Activated naive CD4-positive, alpha-beta T cell treated with anti-CD3 and anti-CD28 coated beads, Interleukin-2, amount 10 ng/mL, durations not matched to agents 7 days and 5 days (primary cell): ENCODE measurements at places on chromosomes 16 and 17.
A peak's percentile ranks its signal among the peaks of the same experiment; 100 is the strongest.

GRCh38 chr17:66509926-66510325 lies 207.5 kb downstream of the PRKCA start:
- DNase-seq: no peak
- peak overlapping the region; percentile 41 for H3K4me3 ChIP-seq
- H3K36me3 ChIP-seq: peaks cover 48% of the 10 kb centered on the region
- H3K27ac ChIP-seq: peak overlapping the region; percentile 89

DNA sequence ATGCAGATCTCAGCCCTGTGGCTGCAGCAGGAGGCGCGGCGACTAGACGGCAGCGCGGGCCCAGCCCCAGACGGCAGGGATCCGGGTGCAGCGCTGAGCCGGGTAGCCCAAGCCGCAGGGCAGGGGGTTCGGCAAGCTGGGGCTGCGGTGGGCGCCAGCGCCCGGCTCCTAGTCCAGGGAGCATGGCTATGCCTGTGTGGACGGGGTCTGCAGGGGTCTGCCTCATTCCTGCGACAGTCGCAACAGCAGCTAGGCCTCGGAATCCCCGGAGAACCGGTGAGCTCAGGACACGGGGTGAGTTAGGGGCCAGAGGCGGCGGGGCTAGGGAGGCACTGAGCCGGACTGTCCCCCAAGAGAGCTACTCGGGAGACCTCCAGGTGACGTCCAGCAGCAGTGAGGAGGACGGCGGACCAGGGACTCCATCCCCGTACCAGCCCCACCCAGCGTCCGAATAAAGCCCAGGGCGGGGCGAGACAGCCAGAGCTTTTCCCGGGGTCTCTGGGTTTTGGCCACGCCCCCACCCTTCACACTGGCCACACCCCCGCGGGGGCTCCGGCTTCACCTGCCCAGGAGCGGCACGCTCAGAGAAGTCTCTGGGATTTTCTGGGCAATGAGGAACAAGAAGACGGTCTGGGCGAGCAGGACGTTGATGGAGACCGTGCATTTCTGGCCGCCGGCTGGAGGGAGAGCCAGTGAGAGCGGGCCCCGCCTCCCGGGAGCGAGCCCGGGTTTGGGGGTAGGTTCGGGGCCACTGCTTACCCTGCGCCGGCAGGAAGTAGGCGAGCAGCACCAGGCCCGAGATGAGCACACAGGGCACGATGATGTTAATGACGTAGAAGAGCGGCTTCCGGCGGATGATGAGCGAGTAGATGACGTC lies 1.1 kb downstream of the C17orf107 start:
- peak; percentile 63 for DNase-seq
- peaks cover 12% of the 10 kb centered on the region for H3K36me3 ChIP-seq
- H3K4me1 ChIP-seq: peaks cover 39% of the 10 kb centered on the region
- H3K27ac ChIP-seq: no peak overlapping the region
- H3K27me3 ChIP-seq: peaks cover 33% of the 10 kb centered on the region
- H3K4me3 ChIP-seq: peak overlapping the region; percentile 82

- no peak for DNase-seq
- H3K36me3 ChIP-seq: peaks cover 8% of the 10 kb centered on the region
- no peaks in the 10 kb centered on the region for H3K27me3 ChIP-seq
- no peak overlapping the region for H3K27ac ChIP-seq
- no peak overlapping the region for H3K4me3 ChIP-seq
These were observed 11.7 kb downstream of the ABAT start for GRCh38 chr16:8686031-8686621.

DNA sequence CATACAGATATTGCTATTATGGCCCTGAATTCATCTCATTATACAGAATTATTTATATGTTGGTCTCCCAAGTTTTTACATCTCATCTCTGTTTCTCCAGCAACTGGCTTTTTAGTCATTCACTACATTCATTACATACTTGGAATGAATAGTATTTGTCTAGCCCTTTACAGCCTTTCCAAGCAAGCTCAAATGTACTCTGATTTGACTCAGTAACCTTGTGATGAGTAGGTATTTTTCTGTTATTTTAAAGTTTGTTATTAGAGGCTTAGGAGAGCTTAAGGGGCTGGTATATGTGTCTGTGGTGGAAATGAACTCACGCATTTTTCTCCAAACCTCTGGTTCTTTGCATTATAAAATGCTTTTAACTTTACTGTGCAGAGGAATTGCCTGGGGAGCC lies 224.7 kb downstream of the SNX29 start:
- DNase-seq: no peak
- no peaks in the 10 kb centered on the region for H3K36me3 ChIP-seq
- H3K27ac ChIP-seq: no peak overlapping the region
- peaks cover 10% of the 10 kb centered on the region for H3K4me1 ChIP-seq
- H3K4me3 ChIP-seq: no peak overlapping the region

- H3K27ac ChIP-seq: no peak within 1 kb of the TSS
- DNase-seq: no peak
- no peaks in the 10 kb centered on the region for H3K4me1 ChIP-seq
- no peak within 1 kb of the TSS for H3K4me3 ChIP-seq
- H3K27me3 ChIP-seq: peaks cover 33% of the 10 kb centered on the region
These were observed at the start of gene DNAH3 for GRCh38 chr16:21150375-21151001. Gene DNAH3 (minus strand): TSS chr16:21150846. CDS start chr16:21150319, 527 bp downstream.

GRCh38 chr17:47099451-47099986 lies 89.6 kb downstream of the CDC27 start:
- peaks cover 9% of the 10 kb centered on the region for H3K36me3 ChIP-seq
- DNase-seq: no peak
- H3K27me3 ChIP-seq: peaks cover 4% of the 10 kb centered on the region
- H3K4me1 ChIP-seq: peaks cover 24% of the 10 kb centered on the region
- H3K27ac ChIP-seq: peak overlapping the region; percentile 83
- H3K4me3 ChIP-seq: peak overlapping the region; percentile 100

GRCh38 chr17:28467456-28468025 lies 5.9 kb upstream of the SLC13A2 start:
- no peak overlapping the region for H3K27ac ChIP-seq
- H3K27me3 ChIP-seq: peaks cover 15% of the 10 kb centered on the region
- no peak for DNase-seq
- no peak overlapping the region for H3K4me3 ChIP-seq

- H3K4me3 ChIP-seq: no peak overlapping the region
- H3K4me1 ChIP-seq: peaks cover 10% of the 10 kb centered on the region
- peaks cover 17% of the 10 kb centered on the region for H3K27me3 ChIP-seq
- DNase-seq: no peak
These were observed 67.1 kb upstream of the CDH5 start for GRCh38 chr16:66299349-66299748.

- H3K27ac ChIP-seq: no peak overlapping the region
- H3K27me3 ChIP-seq: no peaks in the 10 kb centered on the region
- no peak for DNase-seq
- no peak overlapping the region for H3K4me3 ChIP-seq
These were observed 239.2 kb downstream of the PRKCA start for GRCh38 chr17:66541461-66542128.

DNA sequence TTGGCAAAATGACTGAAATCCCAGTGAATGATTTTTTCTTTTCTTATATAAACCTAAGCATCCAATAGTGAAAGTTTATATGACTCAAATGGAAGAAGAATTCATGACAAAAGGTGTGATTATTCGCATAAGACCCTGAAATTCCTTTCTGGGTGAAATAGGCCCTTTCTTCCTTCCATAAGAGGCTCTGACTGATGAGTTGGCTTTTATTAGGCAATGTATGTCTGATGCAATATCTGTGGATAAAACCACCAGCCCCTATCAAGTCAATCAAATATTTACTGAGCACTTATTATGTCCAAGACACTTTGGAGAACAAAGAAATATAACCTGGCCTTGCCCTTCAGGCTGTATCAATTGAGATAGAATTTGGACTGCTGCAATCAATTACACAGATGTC lies 316.6 kb downstream of the CDH13 start:
- H3K4me1 ChIP-seq: peaks cover 6% of the 10 kb centered on the region
- H3K36me3 ChIP-seq: no peaks in the 10 kb centered on the region
- DNase-seq: no peak
- no peaks in the 10 kb centered on the region for H3K27me3 ChIP-seq

GRCh38 chr16:65772134-65772732 lies 594.3 kb upstream of the CDH5 start:
- no peaks in the 10 kb centered on the region for H3K36me3 ChIP-seq
- DNase-seq: no peak
- no peak overlapping the region for H3K27ac ChIP-seq
- no peaks in the 10 kb centered on the region for H3K27me3 ChIP-seq

DNA sequence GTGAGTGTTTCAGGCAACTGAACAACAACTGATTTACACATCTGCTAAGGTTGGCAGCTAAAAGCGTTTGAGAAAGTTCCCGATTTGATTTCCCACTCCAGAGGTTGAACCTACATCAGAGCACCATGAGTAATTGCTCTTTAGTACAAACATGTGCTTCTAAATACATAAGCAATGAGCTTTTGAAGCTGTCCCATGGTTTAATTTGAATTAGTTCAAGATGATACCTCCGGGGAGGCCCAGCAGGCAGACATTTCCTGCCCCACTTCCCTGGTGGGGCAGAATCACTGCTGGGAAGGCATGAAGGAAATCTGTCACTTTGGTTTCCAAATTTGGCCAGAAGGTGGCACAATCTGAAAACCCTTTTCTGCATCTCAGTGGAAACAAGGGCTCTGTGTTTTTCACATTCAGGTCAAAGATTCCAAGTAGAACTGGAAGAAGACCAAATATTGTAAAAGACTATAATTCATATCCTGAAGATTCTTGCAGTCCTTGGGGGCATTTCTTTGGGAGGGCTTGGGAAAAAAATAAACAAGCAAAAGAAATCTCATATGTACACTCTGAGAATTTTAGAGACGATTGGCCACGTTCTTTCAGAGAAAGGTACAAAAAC lies 176.2 kb upstream of the FAM20A start:
- peaks cover 8% of the 10 kb centered on the region for H3K27me3 ChIP-seq
- peak; percentile 41 for DNase-seq
- no peak overlapping the region for H3K4me3 ChIP-seq
- H3K27ac ChIP-seq: no peak overlapping the region
- H3K36me3 ChIP-seq: no peaks in the 10 kb centered on the region

- peak overlapping the region; percentile 65 for H3K27ac ChIP-seq
- DNase-seq: no peak
- H3K4me1 ChIP-seq: peaks cover 56% of the 10 kb centered on the region
- peaks cover 48% of the 10 kb centered on the region for H3K36me3 ChIP-seq
- no peak overlapping the region for H3K4me3 ChIP-seq
These were observed 13.1 kb downstream of the UNC13D start for GRCh38 chr17:75831032-75831571.

DNA sequence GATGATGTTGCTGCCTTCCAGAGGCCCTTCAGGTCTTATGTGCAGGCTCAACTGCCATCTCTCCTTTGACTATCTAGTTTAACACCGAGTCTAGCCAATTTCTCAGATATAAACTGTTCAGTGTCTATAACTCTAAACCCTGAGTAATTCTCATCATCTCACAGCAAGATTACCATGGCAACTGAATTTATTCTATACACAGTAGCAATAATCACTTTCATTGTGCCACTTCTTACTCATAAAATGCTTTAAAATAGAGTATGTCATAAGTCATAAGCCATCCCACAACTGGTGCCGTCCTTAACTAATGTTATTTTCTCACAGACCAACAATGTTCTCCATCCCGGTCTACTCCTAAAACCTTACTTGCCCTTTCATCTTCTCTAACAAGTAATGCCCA lies 45.0 kb downstream of the SYNRG start:
- H3K27ac ChIP-seq: no peak overlapping the region
- no peaks in the 10 kb centered on the region for H3K27me3 ChIP-seq
- H3K4me1 ChIP-seq: no peaks in the 10 kb centered on the region

GRCh38 chr16:84061236-84061819 lies 18.7 kb upstream of the SLC38A8 start:
- H3K27ac ChIP-seq: no peak overlapping the region
- H3K27me3 ChIP-seq: no peaks in the 10 kb centered on the region
- peaks cover 45% of the 10 kb centered on the region for H3K36me3 ChIP-seq
- peaks cover under 1% of the 10 kb centered on the region for H3K4me1 ChIP-seq
- no peak for DNase-seq
- no peak overlapping the region for H3K4me3 ChIP-seq

DNA sequence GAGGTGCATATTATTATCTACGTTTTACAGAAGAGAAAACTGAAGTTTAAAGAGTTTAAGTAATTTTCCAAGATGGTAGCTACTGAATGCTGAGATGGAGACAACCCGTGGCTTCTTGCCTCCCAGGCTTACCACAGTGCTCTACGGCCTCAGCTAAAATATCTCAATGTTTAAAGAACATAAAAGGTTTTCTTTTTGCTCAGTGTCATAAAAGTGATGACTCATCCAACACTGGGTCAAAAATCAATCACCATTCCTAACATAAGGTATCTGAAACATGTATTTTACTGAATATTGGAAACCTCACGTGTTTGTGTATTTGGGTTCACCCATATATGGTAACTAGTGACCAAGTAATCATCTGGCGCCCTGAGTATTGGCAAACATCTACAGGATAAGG lies 18.4 kb downstream of the ABCA9 start:
- no peak for DNase-seq
- H3K27ac ChIP-seq: no peak overlapping the region
- H3K4me1 ChIP-seq: peaks cover 2% of the 10 kb centered on the region
- H3K4me3 ChIP-seq: no peak overlapping the region
- H3K36me3 ChIP-seq: no peaks in the 10 kb centered on the region

DNA sequence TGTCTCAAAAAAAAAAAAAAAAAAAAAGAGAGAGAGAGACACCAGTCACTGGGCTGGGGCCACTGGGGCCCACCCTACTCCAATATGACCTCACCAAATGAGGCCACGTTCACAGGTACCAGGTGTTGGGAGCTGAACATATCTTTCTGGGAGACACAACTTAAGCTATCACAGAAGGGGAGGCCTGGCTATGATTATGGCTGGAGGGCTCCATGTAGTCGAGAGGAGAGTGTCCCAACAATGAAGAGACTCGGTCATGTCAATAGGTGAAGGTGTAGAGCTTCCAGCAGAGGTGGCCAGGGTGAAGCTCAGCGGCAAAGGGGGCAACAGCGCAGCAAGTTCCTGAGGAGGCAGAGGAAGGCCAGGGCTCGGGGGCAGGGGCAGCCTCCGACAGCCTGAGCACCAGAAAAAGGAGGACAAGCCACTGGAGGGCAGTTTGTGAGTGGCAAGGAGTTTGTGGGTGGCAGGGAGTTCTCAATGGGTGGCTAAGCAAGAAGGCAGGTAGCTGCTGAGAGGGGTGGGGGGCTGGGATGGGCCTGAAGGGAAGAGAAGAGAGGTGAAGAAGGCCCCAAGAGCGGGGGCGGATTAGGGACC lies 28.0 kb downstream of the ABCC3 start:
- H3K4me1 ChIP-seq: peaks cover 22% of the 10 kb centered on the region
- H3K36me3 ChIP-seq: no peaks in the 10 kb centered on the region
- peak; percentile 16 for DNase-seq
- H3K27ac ChIP-seq: no peak overlapping the region
- no peak overlapping the region for H3K4me3 ChIP-seq

GRCh38 chr16:56202036-56202435 lies 10.7 kb downstream of the GNAO1 start:
- peaks cover 7% of the 10 kb centered on the region for H3K36me3 ChIP-seq
- H3K4me1 ChIP-seq: no peaks in the 10 kb centered on the region
- H3K4me3 ChIP-seq: no peak overlapping the region
- H3K27me3 ChIP-seq: peaks cover 28% of the 10 kb centered on the region
- no peak overlapping the region for H3K27ac ChIP-seq
